ENCODE measurements at places on chromosomes 5 and 9.

- no peak for DNase-seq
Observed at GRCh38 chr9:127863191-127863621, 8.7 kb upstream of the ENG start.

DNA sequence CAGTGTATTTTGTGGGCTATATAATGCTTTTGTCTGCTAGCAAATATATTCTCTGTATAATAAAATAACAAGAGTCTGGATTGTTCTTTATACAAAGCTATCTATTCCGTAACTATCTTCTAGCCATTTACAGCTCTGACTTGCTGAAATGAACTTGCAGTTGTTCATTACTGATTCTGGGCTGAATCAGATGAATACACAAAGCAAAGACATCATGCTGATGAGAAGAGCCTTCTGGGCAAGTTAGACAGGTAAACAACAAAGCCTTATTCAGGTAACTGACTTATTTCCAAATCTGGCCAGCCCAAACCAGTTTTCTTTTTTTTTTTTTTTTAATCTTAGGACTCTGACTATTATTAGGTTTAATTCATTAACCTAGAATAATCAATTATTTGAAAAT lies 255.5 kb downstream of the KIAA0825 start:
- no peak for DNase-seq

DNA sequence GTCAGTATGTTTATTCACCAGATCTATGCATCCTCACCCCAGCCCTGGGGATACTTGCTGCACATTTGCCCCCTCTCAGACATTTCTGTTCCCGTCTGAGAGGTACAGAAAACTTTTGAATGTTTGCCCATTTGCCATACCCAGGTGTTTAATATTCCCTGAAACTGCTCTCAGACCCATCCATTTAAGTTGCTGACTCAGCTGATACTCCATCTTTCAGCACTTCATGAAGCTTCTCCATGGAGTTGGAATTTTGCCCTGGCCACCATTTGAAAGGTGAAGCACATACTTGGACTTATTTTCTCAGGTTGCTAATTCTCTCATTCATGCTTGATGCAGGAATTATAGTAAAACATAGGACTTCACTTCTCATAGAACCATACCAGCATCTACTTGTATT lies 203.9 kb upstream of the OR13F1 start:
- DNase-seq, result no peak

DNA sequence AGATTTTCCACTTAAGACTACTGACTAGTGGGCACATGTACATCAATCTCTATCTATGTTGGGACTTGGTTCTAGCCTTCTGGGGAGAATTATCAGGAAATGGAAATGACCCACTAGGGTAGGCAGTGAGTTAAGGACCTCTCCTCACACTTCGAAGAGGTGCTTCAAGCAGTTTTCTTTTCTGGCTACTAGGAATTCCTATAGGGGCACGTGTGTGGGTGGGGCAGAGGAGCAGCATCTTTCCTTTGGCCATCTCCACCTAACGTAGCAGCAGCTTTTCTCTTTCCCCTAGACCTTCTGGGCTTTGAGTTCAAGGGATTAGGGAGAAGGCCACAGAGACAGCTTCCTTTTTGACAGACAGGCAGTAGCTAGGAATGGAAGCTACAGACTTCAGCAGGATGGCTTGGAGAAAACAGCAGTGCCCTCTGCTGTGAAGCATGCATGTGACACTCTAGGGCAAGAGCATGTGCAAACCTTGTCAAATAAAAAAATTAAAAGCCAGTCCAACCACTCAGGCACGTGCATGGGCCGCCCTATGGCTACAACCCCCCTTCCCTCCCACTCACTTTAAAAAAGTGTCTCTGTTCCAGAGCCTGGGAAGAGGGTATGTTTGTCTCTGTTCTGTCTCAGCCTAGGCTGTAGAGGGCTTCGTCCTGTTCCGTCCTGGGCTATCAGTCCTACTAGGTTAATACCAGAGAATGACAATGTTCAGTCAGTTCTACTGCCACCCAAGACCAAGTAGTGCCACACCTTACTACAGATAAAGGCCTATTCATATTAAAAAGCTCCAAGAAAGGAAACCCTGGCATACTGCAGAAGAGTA lies 8.7 kb upstream of the GFRA3 start:
- no peak for DNase-seq

GRCh38 chr5:55101556-55102276 lies 730 bp upstream of the GZMA start:
- no peak for DNase-seq

GRCh38 chr5:72046106-72046505 lies 61.2 kb upstream of the MAP1B start:
- DNase-seq, result no peak

DNA sequence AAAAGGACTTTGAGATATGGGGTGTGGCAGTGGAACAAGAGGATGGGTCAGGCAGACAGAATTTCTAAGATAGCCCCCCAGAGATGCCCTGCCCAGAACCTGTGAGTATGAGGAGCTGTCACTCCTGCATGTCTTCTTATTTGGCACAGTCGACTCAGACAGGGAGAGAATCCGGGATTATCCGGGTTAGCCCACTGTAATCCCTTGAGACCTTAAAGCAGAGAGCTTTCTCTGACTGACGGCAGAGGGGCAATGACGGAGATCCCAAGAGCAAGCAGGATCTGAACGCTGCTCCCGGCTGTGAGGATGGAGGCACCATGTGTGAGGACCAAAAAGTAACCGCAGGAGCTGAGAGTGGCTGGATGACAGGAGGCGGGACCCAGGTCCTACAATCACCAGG lies 8.8 kb upstream of the NHP2 start:
- DNase-seq, result no peak

DNA sequence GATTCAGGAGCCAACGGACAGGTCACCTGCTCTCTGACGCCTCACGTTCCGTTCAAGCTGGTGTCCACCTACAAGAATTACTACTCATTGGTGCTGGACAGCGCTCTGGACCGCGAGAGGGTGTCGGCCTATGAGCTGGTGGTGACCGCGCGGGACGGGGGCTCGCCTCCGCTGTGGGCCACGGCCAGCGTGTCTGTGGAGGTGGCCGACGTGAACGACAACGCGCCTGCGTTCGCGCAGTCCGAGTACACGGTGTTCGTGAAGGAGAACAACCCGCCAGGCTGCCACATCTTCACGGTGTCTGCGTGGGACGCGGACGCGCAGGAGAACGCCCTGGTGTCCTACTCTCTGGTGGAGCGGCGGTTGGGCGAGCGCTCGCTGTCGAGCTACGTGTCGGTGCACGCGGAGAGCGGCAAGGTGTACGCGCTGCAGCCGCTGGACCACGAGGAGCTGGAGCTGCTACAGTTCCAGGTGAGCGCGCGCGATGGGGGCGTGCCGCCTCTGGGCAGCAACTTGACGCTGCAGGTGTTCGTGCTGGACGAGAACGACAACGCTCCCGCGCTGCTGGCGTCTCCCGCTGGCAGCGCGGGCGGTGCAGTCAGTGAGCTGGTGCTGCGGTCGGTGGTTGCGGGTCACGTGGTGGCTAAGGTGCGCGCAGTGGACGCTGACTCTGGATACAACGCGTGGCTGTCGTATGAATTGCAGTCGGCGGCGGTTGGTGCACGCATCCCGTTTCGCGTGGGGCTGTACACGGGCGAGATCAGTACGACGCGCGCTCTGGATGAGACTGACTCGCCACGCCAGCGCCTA lies 1.7 kb downstream of the PCDHA10 start:
- no peak for DNase-seq

DNA sequence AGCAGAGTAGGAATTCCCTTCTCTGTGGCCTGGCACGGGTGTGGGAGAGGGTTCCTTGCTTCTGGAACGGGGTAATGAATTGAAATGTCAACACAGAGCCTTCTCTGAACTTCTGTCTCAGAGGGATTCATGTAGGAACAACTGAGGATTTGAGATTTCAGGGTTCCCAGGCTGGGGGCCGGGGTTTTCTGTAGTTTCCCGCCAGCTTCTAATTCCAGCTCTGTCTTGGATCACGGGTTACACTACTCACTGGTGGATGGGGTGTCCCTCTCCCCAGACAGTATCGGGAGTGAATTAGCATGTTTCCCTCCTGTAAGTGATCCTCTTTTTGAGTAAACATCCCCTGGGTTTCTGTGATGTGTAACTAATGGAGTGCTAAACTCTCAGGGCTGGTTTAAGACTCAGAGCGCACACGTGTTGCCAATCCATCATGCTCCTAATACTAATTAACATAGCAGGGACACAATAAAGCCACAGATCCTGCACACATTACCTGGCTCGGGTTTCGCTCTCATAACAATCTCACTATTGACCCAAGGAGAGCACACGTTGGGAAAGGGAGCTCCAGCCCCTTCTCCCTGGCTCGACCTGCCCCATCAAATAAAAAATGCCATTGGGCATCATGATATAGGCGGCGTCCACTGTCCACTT lies 18.1 kb upstream of the DMRT2 start:
- DNase-seq, result no peak

DNA sequence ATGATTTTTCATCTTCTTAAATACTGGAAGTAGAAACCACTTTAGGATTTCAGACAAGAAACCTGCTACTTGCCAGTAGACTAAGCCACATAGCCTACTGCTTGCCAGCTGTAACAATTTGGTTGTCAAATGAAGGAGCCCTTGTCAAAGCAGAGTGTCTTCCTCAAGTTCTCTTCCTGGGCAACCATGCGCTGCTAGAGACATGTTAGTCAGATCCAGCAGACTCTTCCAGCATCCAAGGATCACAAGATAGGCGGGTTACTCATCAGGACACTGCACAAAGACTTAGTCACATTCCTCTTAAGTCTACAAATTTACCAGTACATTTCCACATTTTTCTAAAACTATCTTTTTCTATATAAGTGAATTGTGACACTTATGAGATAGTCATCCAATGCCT lies 24.4 kb downstream of the SKIC3 start:
- DNase-seq, result no peak

- DNase-seq, result no peak
Observed at GRCh38 chr5:118228489-118228888, 759.9 kb downstream of the DTWD2 start.

DNA sequence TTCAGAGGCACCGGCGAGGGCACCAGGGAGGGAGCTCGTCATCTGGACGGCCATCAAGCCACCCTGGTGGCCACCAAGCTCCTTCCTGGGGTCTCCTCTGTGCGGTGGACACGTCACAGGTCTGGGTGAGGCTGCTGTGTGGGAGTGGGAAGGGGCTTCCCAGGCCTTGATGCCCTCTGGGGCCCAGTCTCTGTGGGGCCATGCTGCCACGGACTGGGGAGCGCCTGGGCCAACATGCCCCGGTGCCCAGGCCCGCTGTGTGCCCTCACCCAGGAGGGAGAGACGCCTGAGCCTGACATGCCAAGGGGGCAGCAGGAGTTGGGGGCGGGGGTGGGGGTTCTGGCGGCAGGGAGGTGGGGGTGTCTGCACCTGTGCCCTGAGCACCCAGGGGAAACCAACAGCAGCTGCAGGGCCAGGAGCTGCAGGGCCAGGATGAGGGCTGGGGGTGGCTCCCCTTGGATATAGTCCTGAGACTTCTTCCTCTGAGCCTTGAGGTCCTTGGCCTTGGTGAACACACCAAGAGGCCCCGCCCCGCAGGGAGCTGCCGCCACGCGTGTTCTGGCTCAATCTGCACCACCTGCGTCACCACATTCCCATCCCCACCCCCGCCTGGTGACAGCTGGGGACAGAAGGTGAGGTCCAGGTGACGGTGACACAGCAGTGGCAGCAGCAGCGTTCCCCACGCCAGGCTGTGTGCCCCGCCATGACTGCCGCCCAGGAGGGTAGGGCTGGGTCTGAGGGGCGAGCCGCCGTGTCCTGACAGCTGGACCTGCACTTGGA lies 15.3 kb upstream of the SEC16A start:
- no peak for DNase-seq

DNA sequence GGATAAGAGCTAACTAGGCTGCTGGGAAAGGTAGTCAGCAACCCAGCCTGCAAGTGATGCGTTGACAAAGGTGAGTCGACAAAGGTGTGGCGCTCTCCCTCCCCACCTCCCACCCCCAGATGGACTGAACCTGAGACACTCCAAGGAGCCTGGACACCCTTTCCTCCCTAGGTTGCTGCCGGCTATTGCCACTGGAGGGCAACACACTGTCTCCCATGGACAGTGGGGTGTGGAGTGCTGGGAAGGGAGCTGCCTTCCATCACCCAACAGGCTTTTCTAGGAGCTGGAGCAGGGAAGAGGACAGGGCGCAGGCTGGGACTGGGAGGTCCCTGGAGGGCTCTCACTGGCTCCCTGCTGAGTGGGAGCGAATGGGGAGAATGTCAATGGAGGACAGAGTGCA lies 75.4 kb upstream of the ARAP3 start:
- no peak for DNase-seq

- no peak for DNase-seq
Observed at GRCh38 chr5:150511578-150512367, 3.8 kb downstream of the NDST1 start.

GRCh38 chr5:58887721-58888409 lies 305.0 kb downstream of the RAB3C start:
- no peak for DNase-seq

DNA sequence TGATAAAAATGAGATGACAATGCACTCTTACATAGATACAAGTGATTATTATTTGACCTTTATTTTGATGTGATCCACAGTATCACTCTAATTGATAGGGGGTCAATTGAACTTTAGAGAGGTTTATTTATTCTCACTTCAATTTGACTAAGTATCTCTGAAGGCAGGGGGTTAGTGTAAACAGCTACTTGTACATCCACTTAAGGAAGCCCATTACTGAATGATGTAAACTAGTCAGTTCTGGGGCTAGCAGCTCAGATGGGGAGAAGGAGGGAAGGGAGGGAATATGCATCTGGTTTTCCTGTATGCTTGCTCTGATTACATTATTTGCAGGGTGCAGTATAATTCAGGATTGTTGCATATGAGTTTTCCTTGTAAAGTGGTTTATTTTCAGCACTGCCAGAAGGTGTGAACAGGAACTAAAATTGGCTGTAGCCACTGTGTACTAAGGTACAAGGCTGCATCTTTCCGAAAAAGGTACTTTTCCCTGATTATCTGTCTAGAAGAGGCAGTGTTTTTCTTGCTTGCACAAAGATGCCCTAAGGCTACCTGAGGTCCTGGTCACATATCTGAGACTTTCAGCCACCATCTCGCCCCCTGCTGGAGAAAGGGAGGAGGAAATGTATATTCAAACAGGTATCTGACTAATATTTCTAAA lies 51.2 kb downstream of the MRPS27 start:
- DNase-seq, result no peak

- DNase-seq, result no peak
Observed at GRCh38 chr5:37553720-37554404, 174.7 kb downstream of the WDR70 start.

GRCh38 chr9:37811906-37812476 lies 11.4 kb downstream of the DCAF10 start:
- no peak for DNase-seq

- DNase-seq, result no peak
Observed at GRCh38 chr5:72255237-72255636, 64.8 kb downstream of the MRPS27 start.

GRCh38 chr5:2697041-2697440 lies 54.4 kb downstream of the IRX2 start:
- DNase-seq, result no peak

GRCh38 chr5:81530919-81531318 lies 137.0 kb upstream of the ACOT12 start:
- no peak for DNase-seq

DNA sequence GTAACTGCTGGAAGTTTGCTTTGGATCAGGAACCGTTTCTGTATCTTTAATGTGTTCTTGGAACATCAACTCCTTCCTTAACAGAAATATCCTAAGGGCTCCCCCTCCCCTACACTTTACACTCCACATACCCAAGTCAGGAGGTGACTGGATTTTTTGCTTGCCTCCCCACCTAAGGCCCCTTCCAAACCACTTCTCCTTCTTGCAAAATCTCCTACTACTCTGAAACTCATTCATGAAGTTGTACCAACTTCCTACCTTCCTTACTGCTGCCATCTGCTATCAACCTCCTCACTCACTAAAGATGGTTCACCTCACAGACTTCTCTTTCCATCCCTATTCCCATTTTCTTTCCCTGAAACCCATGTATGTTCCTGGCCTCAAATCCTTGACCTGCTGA lies 16.1 kb downstream of the TXN start:
- DNase-seq, result no peak
